ENCODE measurements at places on chromosomes 13 and 19.

DNA sequence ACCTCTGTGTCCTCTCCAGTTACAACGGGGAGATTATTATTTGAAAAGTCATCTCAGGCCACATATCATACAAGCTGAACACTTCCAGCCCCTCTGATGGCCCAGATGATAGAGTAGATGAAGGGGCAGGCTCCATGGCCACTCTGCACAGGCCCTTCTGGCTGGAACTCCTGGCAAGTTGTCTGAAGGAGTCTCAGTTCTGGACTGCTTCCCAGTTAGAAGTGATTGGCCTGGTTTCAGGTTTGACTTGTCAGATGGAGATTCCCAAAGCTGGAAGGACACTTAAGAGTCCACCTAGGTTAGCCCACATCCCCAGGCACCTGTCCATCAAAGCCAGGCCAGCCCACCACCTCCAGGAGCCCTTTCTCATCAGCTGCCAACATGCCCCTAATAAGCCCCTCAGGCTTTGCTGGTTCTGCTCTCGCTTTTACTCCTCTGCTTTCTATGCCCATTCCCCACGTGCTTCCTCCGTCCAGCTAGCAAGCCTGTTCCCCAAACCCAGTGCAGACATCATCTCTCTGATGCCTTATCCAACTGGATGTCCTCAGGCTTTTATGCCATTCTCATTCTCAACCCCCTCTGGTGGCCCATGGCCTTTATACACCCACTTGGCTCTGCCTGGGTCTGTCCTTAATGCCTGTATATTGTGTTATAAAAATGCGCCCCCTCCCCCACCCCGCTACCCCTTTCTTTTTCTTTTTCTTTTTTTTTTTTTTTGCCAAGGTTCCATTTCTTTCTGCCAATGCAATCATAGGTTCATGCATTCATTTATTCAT lies 56.5 kb downstream of the HSPH1 start:
- no peak for DNase-seq

GRCh38 chr19:17436874-17437267 lies 11.6 kb downstream of the TMEM221 start:
- no peak for DNase-seq

- DNase-seq: no peak
These were observed 21.0 kb downstream of the ITGBL1 start for GRCh38 chr13:101473458-101473857.

GRCh38 chr19:58279925-58280316 lies 1.2 kb downstream of the ZNF8 start:
- DNase-seq: no peak

GRCh38 chr19:39257227-39257626 lies 8.6 kb upstream of the IFNL4 start:
- no peak for DNase-seq

- DNase-seq: no peak
These were observed 23.7 kb upstream of the SEMA6B start for GRCh38 chr19:4582980-4583842.

GRCh38 chr19:47230054-47230920 lies 712 bp downstream of the BBC3 start:
- peak; percentile 60 for DNase-seq

GRCh38 chr19:5914946-5915781 lies 1.1 kb downstream of the CAPS start:
- DNase-seq: no peak

DNA sequence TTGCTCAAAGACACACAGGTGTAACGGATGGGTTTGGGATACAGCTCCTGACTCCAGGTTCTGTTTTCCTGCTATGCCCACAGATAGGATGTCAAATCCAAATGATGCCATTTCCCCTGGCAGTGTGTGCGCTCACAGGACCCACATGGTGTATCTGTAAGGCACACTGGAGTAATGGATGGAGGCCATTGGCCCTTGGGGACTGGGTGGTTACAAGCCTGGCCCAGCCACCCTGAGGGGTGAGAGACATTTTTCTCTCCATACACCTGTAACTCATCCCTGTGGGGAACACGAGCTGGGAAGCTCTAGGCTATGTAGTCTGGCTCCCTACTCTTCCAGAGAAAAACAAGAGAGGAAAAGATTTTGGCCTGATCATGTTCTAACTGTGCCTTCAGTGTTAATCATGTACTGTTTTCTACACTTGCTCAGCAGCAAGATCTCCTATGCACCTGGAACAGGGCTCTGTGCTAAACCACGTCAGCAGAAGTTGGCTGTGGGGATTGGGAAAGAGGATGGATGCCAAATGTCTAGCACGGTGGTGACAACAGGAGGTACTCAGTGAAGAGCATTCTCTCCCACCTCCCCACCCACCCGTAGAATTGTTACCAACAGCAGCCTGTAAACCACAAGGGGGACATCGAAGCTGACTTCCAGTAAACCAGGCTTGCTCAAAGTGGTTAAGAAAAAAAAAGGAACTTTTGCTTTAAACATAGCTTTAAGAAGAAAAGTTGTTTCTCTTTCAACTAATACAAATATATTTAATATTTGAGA lies 237.0 kb downstream of the LACC1 start:
- no peak for DNase-seq

DNA sequence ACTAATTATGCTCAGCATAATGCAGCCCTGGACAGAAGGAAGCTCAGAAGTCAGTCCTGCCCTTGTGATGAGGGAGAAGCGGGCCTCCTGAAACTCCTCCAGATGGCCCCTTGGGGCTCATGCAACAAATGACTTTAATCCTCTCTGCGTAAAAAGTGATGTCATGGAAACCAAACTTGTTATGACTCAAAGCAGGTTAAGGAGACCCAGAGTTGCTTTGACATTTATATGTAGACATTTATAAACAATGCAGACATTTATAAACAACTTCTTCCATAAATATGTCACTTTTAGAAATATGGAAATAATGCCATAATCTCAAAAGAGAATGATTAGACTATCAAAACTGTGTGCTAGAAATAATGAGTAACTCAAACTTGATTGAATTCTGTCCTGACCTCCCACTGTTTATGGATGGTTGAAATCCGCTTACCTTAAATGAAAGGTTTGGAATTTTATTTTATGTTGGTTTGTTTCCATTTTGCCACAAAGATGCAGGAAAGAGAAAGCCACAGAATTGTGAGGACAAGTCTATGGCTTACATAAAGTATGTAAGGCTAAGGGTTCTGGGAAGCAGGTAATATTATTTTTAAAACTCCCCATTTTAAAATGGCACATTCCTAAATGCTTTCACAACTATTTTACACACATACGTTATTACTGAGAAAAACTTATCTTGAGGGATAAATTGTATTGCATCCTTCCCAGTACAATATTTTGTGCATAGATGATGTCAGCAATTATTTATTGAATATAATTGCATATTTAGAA lies 73.7 kb downstream of the CYSLTR2 start:
- DNase-seq: no peak

DNA sequence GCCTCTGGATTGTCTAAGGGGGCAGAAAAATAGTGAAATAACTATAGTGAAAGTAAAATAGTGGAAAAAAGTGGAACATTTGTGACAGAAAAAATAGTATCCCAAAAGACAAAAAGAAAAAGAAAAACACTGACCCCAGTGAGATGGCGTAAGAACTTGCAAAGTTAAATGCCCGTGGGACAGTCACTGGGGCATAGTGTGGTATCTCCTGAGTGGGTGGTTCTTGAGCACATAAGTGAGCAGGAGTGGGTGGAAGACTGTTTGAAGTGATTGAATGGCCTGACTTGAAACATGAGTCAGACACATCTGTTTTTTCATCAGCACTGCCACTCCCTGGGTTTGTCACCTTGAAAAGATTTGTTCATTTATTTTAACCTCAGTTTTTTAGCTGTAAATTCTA lies 2.5 kb downstream of the ZNF430 start:
- DNase-seq: no peak

DNA sequence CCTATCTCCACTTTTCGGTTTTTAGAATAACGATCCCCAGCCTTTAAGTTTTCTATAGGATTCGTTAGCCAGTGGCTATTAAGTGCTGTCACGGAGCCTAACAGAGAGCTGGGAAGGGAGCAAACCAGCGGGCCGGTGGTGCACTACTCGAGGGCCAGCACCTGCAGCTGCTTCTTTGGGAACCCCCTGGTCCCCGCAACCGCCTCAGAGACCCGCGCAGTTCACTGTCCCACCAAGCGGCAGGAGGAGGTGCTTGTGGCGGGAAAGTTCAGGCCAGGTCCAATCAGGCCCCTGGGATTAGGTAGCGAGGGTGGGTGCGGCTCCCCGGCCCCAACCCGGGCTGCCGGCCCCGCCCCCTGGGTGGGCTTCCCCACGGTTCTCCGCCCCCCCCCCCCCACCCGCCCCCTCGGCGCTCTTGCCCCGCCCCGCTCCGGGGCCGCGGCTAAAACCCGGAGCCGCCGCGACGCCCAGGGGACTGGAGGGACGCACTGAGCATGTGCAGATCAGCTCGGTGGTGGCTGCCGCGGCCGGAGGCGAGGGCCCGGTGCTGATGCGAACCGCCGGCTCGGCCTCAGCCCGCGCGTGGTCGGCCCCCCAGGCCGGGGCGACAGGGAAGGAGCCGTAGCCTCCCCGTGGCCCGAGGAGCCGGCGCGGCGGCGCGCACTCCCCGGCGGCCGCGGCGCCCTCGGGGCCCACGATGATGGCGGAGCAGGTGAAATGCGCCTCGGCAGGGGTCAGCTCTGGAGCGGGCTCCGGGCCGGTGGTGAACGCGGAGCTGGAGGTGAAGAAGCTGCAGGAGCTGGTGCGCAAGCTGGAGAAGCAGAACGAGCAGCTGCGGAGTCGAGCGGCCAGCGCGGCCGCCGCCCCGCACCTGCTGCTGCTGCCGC lies at the start of gene SLAIN1:
TSS of gene SLAIN1 (plus strand) at position 471 of the 887 bp plus-strand sequence. CDS start at position 698, 227 bp downstream.
- DNase-seq: peak; percentile 64

- DNase-seq: no peak
These were observed 26.4 kb downstream of the CYSLTR2 start for GRCh38 chr13:48679941-48680680.

- DNase-seq: no peak
These were observed 656.8 kb downstream of the SLITRK6 start for GRCh38 chr13:85142351-85142927.

DNA sequence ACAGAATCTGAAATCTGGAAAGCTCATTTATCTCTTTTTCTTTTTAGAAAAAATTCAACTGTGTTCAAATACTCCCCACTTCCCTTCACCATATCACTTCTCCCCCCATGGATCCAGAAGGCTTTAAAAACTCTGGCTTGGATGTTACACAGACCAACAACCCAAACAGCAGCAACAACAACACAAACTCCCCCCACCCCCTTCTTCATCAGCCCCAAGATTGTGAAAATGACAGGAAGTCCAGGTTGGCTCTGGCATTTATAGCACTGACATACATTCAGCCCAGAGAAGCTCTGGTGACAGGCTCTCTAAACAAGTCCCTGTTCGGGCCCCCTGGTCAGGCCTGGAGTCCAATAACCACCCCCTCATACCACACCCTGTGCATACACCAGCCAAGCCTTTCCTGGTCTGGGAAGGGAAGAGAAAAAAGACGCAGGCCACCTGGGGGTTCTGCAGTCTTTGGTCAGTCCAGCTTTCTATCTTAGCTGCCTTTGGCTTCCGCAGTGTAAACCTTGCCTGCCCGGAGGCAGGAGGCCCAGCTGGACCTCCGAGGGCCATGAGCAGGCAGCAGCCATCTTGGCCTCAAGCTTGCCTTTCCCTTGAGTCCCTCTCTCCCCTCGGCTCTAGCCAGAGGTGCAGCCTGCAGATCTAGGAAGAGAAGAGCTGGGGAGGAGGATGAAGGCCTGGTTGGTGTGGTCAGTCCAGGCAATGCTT lies 6.8 kb downstream of the CDX2 start:
- DNase-seq: no peak

GRCh38 chr13:110442930-110443621 lies 118.4 kb downstream of the RAB20 start:
- DNase-seq: no peak

DNA sequence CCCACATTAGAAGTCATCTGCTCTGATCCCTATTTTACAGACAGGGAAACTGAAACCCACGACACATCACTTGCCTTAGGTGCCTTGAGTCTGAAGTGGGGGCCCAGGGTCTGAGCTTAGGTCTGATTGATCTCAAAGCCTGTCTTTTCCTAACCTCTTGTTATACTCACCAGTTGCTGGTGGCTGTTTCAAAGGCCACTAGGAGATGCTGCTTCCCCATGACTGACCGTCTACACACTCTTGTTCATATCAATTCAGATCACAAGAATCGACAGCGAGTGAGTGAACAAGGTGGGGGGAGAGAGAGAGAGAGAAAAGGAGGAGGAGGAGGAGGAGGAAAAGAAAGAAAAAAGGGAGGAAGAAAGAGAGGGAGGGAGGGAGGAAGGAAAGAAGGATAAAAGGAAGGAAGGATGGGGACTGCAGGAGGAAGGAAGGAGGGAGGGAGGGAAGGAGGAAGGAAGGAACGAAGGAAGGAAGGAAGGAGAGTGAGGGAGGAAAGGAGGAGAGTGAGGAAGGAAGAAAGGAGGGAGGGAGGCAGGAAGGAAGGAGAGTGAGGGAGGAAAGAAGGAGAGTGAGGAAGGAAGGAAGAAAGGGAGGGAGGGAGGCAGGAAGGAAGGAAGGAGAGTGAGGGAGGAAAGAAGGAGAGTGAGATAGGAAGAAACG lies 3.3 kb downstream of the OR10H1 start:
- no peak for DNase-seq

DNA sequence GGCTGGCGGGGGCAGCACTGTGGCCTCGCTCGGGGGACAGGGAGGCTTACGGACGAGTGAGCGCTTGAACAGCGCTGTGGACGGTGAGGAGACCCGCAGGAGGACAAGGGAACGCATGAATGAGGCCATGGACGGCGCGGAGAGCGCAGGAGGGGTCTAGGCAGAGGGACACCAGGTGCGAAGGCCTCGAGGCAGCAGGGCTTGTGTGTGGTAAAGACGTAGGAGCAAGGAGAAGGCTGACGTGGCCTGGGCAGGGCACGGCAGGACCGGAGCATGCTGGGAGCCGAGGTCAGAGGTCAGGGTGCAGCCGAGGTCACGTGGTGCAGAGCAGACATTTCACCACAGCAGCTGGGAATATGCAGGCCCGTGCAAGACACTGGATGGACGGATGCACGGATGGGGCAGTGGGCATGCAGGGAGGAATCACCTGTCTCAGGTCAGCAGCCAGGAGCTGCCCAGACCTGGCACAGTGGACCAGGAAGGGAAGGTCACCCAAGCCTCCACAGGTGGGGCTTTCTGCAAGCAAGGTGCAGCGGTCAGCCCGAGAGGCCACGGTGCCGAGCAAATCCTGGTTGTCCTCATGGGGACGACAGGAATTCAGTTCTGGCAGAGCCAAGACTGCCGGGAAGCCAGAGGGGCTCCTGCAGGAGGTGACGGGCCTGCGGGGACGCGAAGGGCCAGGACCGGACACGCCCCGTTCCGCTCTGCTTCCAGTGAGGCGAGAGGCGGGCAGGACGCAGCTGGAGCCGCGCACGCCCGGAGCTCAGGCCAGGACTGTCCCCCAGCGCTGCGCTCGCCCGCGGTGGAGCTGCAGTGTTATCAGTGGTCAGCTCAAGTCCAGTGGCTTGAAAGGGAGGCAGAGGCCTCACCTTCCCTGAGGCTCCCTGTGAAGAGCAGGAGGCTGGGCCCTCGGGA lies 72.2 kb downstream of the RASA3 start:
- no peak for DNase-seq

- DNase-seq: no peak
These were observed 128.6 kb downstream of the HS6ST3 start for GRCh38 chr13:96218475-96218874.
